ENCODE measurements at places on chromosomes 7 and 10. TPM values are rescaled to one million over a fixed set of nuclear protein-coding genes. Genes with fewer than 3 reads are reported as not detected.

Gene SRRM3
- 6.1 TPM for total RNA-seq

Gene CLDN3
- total RNA-seq = 1.8 TPM

Gene CLCN1
- 0.06 TPM for total RNA-seq

Gene OR2A42
- total RNA-seq = not detected

Gene GLI3
- 0.34 TPM for total RNA-seq

Gene PRSS58
- not detected for total RNA-seq

Gene HOXA2
- 1.4 TPM for total RNA-seq

Gene DGKI
- 0.38 TPM for total RNA-seq

Gene HKDC1
- total RNA-seq = 19.1 TPM

Gene PRXL2A
- total RNA-seq = 46.5 TPM

Gene TFPI2
- 271 TPM for total RNA-seq

Gene HECW1
- 12.2 TPM for total RNA-seq

Gene MRC1
- total RNA-seq = 0.02 TPM

Gene ASZ1
- not detected for total RNA-seq

Gene TMEM270
- 0.23 TPM for total RNA-seq

Gene IGFBP1
- total RNA-seq = 29.5 TPM

Gene PAX4
- total RNA-seq = not detected

Gene OR6V1
- not detected for total RNA-seq

Gene TMEM139
- 1.2 TPM for total RNA-seq

Gene RASA4
- total RNA-seq = 2.6 TPM

Gene FAM13C
- total RNA-seq = 0.28 TPM

Gene YAE1
- total RNA-seq = 20.6 TPM

Gene HDAC9
- total RNA-seq = 0.29 TPM

Gene NUTM2D
- 1.5 TPM for total RNA-seq

Gene GUSB
- total RNA-seq = 32.6 TPM

Gene GPR37
- 0.62 TPM for total RNA-seq

Gene DPP6
- total RNA-seq = not detected

Gene ASAH2
- 3.3 TPM for total RNA-seq

Gene CD36
- 0.21 TPM for total RNA-seq

Gene GPR15LG
- total RNA-seq = not detected

Gene MYPN
- 2.5 TPM for total RNA-seq

Gene POLR2J3
- total RNA-seq = 17.0 TPM

Gene ALOX5
- 0.13 TPM for total RNA-seq

Gene TLX1
- total RNA-seq = not detected
